Glutamatergic neuron (in vitro differentiated cells): ENCODE measurements at places on chromosomes 3 and 15.

- H3K4me3 ChIP-seq, result no peak overlapping the region
- no peaks in the 10 kb centered on the region for H3K36me3 ChIP-seq
- DNase-seq, result no peak
- H3K4me1 ChIP-seq, result peaks cover 10% of the 10 kb centered on the region
- no peak overlapping the region for H3K27ac ChIP-seq
- no peaks in the 10 kb centered on the region for H3K27me3 ChIP-seq
These were observed 271.2 kb downstream of the RBMS3 start for GRCh38 chr3:29552051-29552450.

DNA sequence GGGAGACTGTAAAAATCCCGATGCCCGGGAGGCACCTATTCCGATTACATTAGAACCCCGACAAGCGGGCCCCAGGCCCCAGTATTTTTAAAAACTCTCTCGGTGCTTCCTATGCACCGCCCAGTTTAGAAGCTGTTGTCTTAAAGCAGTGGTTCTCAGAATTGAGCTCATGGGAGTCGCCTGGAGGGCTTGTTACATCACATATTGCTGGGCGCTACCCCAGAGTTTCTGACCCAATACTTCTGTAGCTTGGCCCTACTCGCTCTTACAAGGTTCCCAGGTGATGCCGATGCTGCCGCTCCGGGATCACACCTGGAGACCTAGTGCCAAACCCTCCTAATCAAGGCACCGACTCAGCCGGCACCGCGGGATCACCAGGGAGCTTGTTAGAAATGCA, 35.2 kb downstream of the CPN2 start:
- no peak for DNase-seq
- peaks cover 12% of the 10 kb centered on the region for H3K27me3 ChIP-seq
- peaks cover 11% of the 10 kb centered on the region for H3K4me1 ChIP-seq
- H3K27ac ChIP-seq, result no peak overlapping the region

- H3K27me3 ChIP-seq, result no peaks in the 10 kb centered on the region
- no peak overlapping the region for H3K4me3 ChIP-seq
- H3K36me3 ChIP-seq, result no peaks in the 10 kb centered on the region
- no peaks in the 10 kb centered on the region for H3K4me1 ChIP-seq
These were observed 9.9 kb downstream of the EAF2 start for GRCh38 chr3:121844892-121845291.

DNA sequence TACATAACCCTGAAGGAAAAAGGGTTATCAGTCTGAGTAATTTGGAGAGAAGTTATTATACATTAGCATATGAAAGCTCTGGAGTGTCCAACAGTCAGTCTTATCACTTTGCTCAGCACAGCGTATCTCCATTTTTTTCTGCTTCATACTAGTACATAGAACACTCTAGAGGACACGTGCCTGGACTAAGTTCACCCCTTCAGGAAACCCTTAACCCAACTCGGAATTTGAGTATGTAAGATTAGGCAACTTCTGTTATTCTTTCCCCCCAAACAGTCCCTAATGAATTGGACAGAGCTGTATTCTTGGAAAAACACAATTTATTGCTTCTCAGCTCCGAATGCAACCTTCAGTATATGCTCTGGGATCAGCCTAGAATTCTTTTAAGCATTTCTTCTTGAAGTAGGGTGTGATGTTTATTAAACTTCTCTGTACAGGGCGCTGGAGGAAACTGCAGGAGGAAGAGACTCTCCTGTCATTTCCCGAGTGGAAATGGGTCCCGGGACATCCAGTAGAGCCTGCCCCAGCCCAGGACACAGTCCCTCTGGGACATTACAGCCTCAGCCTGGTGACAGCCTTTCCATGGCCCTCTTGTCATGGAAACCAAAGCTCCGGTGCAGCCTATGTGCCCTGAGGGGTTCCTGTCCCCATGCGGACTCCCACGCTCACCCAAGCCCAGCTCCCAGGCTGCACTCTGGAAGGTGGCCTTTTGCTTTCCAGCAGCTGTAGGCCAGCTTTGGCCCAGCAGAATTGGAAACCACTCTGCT, 37.3 kb upstream of the CMTM8 start:
- DNase-seq, result no peak
- H3K27ac ChIP-seq, result no peak overlapping the region
- H3K4me3 ChIP-seq, result no peak overlapping the region
- H3K36me3 ChIP-seq, result no peaks in the 10 kb centered on the region
- no peaks in the 10 kb centered on the region for H3K4me1 ChIP-seq

DNA sequence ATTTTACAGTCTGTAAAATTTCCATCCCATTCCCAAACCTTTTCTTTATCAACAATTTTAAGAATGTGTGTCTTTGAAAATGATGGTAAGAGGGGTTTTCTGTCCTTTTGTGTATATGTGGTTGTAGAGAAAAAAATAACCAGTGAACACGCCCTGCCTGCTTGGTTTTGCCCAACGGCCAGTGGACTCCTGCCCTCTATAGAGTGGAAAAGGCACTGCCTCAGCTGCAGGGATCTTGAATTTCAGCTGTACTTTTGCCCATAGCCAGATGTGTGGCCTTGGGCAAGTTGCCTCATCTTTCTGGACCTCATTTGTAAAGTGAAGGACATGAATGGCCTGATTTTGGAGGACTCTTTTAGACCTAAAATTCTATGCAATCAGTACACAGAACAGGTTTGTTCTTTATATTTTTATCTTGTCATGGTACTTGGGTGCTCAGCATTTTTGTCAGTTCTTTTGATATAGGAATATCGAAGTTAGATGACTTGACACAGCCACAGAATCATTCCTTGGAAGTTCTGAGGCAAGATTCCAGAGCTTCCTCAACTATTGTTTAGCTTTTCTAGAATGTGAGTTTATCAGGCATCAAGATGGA, 81.0 kb downstream of the CLDN11 start:
- peaks cover 7% of the 10 kb centered on the region for H3K36me3 ChIP-seq
- no peak overlapping the region for H3K4me3 ChIP-seq
- H3K27ac ChIP-seq, result no peak overlapping the region
- H3K27me3 ChIP-seq, result no peaks in the 10 kb centered on the region
